Left kidney (tissue), 8 donors: ENCODE measurements at places on chromosomes 11 and 22.

- DNase-seq = no peak
Observed at GRCh38 chr11:94721565-94722292, 46.4 kb upstream of the AMOTL1 start.

- no peak for DNase-seq
Observed at GRCh38 chr22:29343313-29343805, 27.9 kb upstream of the RASL10A start.

- no peak for DNase-seq
Observed at GRCh38 chr11:92776676-92777075, 192.8 kb upstream of the MTNR1B start.

DNA sequence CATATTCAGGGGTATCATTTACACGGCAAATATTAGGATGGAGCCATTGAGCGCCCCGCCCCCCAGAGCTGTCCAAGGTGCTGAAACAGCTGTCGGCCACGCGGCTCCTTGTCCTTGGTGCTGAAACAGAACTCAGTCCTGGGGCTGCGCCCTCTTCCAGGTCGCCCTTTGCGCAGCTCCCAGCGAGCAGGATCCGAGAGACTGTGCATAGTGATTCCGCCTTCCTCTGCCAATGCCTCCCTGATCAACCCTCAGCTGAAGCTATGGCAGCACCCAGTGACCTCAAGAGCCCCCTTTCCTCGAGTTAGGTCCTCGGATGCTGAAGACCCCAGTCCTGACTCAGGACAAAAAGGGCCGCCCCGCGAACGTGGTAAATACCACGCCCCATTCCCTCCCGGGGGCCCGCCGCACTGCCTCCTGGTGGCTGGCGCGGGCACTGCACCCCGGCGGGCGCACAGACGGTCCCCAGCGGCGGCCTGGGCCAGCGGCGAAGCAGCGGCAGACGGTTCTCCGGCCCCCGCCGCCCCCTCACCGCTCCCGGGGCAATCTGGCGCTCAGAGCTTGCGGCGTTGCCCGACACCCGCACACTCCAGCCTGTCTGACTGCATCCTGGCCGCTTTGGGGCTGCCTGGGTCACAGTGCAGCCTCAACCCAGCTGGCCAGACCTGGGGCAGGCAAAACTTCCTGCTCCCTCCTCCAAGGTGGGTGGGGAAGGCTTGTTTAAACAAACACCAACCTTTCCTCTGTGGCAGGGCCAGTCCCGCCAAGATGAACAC lies 13.4 kb downstream of the SYT7 start:
- DNase-seq = peak; percentile 72

GRCh38 chr11:102007567-102008437 lies 39.4 kb upstream of the CFAP300 start:
- peak; percentile 64 for DNase-seq

DNA sequence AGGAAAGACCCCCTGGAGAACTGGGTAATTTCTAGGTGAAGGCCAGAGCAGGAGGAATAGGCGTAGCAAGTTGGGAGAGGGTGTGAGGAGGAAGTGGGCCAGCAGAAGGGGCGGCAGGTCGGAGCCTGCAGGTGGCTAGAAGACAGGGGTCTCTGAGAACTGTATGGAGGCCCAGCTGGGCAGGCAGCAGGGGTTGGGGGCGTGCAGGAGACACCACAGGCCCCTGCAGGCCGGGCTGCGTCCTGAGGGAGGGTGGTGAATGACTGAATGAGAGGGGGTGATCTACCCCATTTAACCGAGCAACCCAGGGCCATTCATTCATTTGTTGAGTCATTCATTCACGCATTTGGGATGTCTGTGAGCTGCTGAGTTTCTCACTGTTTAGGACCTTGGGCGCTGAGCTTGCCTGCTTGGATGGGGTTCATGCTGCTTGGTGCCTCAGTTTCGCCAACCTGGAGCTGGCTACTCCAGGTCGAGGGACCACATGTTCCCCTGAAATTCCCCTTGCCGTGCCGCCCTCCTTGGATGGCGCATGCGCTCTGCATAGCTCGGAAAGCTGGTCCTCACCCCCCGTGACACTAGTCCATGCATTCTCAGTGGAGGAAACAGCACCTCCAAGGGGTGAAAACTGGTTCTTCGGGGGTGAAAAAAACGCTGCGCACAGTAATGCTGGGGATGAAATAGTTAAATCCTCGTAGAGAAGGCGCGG lies 15.6 kb downstream of the MPPED1 start:
- no peak for DNase-seq

GRCh38 chr11:613369-613968 lies 2.3 kb downstream of the IRF7 start:
- no peak for DNase-seq

- no peak for DNase-seq
Observed at GRCh38 chr11:64723117-64723906, at the start of gene NRXN2. Gene NRXN2, minus strand, starts transcription at chr11:64723197. Its CDS starts 9,498 bp downstream, at chr11:64713699.
